ENCODE measurements at places on chromosomes 1 and 21.

GRCh38 chr1:10257851-10258250, 47.5 kb downstream of the KIF1B start:
- no peak for DNase-seq

DNA sequence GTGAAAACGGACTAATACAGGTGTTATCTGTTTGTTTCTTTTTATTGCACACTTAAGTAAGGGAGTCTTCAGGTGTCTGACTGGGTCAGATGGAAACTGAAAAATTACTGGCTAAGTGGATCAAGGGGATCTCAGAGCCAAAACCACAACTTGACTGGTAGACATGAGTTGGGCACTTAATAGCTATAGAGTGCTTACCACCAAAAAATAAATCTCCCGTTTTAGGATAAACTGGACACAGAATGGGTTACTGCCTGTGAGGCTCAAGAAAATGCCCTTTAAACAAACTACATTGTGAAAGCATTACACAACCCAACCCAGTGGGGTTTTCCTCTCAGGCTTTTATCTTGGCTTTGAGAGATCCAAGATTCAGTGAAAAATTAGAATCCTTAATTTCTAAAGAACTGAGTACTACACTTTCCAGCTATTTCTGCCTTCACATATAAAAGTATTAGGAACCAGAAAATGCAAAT, 134.0 kb upstream of the LYPLAL1 start:
- DNase-seq: no peak

DNA sequence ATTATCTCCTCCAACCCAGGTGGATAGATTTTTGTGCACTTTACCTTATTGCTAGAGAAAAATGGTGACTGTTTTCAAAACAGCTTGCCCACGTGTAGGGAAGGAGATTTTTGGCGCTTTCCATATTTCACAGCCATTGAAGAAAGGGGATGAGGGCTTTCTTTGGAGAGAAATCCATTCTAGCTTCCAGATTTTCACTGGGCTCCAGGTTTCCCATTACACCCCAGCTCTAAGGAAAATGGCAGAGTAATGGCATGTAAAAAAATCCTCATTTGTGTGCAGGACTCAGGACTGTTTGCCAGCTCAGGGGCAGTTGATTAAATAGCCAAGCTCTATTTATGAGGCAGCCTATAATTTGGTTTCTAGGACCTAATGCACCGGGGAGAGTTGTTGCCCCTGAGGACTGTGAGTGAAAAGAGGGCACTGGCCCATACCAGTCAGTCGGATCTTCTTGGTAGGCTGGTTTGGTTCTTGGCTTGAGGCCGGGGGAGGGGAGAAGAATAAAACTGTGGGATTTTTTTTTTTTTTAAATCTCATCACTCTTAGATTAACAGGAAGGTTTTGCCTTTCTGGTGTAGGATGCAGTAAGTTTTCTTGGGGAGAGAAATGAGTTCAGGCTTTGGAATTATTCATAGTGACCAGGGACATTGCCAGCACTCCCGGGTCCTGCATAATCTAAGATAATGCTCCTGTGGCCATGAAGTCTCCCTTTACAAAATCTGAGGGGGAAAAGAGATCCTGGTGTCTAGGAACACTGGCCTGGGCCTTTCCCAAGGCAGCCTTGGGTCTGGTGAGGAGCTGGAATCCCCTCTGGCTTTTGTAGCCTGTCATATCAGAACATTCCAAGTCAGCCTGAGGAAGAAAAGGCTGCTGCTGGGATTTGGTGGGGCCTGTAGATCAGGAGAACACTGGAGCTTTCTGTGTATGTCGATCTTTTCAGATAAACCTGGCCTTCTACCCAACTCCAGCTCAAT, 1.9 kb upstream of the ARID1A start:
- DNase-seq: no peak

GRCh38 chr1:242011894-242012660, 13.2 kb upstream of the MAP1LC3C start:
- peak; percentile 42 for DNase-seq

DNA sequence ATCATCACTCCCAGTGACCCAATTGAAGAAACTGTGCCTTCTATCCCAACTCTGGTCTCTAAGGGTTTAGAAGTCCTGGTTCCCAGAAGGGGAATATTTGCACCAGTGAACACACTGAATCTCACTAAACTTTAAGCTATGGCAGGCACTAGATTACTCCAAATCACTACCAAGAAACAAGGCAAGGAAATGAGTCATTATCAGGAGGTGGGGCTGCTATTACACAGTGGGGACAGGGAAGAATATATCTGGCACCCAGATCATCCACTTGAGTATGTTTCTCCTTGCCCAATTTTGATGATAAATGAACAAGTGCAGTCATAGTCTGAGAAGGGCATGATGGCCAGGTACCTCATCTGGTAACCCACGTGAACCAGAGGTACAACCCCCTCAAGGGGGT, 7.0 kb downstream of the MRPL9 start:
- peak; percentile 68 for DNase-seq

DNA sequence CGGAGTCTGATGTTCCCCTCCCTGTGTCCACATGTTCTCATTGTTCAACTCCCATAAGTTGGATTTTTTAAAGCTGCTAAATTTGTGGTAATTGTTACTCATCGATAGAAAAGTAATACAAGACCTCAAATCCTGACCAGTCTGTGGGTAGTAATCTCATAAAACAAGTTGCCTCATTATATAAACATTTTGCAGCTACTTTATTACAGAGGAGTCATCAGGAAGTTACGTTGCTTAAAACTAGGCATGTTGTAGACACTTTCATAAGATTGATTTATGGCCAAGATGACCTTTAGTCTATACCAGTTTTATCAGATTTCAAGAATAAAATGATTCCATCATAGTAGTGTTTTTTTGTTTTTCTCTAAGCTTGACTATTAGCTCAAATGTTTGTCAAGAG, 208.8 kb downstream of the GIPC2 start:
- DNase-seq: peak; percentile 59

- no peak for DNase-seq
Observed at GRCh38 chr1:31122101-31122735, 56.7 kb upstream of the PUM1 start.

- DNase-seq: peak; percentile 96
Observed at GRCh38 chr1:156920233-156921052, at the start of gene LRRC71. Gene LRRC71, plus strand, starts transcription at chr1:156920632. Its CDS starts 172 bp downstream, at chr1:156920804.

GRCh38 chr1:11059155-11059967, 457 bp downstream of the SRM start:
- no peak for DNase-seq

DNA sequence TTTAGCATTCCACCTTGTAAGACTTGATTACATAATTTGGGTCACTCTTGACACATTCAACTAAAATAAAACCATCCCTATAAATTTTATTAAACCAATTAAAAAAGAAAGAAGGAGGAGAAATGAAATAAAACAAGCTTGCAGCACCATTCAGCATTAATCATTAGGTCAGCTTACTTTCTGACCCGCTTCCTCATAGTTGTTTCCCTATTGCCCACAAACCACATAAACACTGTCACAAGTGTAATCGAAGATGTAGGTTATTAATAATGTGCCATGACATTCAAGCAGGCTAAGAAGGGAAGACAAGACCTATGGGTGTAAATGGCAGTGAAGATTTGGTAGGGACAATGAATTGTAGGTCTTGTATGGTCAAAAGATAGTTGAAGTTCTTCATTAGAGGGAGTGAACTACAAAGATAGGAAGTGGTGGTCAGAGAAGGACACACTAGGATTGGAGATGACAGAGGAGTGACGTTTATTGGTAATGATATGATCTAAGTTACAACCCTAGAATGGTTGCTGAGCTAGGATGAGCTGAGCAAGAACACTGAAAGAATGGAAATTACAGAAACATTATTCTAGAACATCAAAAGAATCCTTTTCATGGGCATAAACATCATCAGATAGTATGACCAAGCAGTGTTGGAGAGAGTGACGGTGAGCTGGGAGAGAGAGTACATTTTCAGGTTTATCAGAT, 231.5 kb downstream of the KCNT2 start:
- DNase-seq: no peak

GRCh38 chr1:21673277-21673780, 4.2 kb upstream of the RAP1GAP start:
- DNase-seq: peak; percentile 88

GRCh38 chr1:116133696-116134475, 22.7 kb downstream of the MAB21L3 start:
- no peak for DNase-seq

- DNase-seq: no peak
Observed at GRCh38 chr1:17067465-17068240, 13.8 kb upstream of the SDHB start.

- no peak for DNase-seq
Observed at GRCh38 chr1:160608057-160608456, 28.8 kb upstream of the CD84 start.

DNA sequence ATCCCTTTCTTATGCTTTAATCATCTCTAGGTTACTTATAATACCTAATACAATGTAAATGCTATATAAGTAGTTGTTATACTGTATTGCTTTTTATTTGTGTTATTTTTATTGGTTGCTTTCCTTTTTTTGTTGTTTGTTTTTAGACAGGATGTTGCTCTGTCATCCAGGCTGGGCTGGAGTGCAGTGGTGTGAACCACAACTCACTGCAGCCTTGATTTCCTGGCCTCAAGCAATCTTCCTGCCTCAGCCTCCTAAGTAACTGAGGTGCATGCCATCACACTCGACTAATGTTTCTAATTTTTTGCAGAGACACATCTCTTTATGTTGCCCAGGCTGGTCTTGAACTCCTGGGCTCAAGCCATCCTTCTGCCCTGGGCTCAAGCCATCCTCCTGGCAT, 26.9 kb downstream of the KRTAP19-8 start:
- no peak for DNase-seq

DNA sequence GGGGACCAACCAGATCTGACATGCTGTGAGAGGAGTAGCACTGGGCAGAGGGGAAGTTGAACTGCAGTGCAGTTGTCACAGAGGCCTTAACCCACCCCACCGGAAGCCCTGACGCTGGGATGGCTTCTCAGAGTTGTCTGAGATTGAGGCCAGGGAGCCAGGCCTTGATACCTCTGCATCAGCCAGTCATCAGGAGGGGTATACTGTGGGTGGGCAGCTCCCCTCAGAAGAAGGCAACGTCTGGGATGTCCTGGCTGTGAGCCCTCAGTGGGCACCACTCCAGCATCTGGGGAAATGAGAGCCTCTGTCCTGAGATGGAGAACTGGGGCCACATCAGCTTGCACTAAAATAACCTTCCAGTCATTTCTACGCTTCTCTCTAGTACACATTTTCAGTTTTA, 47.9 kb upstream of the BCAR3 start:
- DNase-seq: no peak

DNA sequence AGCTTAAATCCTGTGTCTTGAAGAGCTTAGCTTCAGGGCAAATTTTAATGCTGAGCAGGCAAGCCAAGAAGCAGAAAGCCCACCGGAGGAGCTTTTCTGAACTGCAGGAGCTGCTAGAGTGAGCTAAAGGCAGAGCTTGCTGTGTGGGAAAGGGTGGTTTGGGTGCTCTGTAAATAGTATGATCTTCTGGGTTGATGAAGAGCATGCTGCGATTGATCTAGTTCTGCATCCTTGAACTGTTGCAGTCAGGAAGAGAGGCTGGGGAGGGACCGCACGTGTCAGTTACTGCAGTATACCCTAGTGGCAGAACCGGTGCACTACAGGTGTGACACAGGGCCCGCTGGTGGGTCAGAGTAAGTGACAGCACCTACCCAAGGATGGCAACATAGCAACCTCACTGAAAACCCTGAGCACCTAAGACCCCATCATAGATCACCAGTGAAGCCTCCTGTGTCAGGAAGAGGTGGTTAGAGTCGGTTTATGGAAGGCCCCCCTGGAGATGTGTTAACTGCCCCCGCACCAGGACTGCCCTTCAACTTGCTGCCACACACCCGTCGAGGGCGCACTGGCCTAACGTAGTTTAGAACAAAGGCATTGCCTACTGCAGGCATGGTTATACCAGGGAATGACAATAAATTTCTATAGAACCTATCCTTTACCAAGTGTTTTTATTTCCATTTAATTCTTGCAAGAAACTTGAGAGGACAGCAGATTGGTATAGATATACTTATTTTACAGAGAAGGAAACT, 146.0 kb upstream of the KIAA0040 start:
- DNase-seq: no peak

DNA sequence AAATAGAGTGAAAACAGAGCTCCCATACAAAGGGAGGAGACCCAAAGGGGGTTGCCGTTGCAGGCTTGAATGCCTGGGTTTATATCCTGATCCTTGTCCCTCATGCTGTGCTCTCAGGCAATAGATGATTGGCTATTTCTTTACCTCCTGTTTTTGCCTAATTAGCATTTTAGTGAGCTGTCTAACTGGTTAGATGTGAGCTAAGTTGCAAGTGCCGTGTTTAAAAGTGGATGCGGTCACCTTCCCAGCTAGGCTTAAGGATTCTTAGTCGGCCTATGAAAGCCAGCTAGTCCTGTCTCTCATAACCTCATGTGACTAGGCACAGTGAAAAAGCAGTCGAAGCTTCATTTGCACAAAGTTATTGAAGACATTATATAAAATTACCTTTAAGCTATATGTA, 356.7 kb upstream of the TMPRSS15 start:
- no peak for DNase-seq

DNA sequence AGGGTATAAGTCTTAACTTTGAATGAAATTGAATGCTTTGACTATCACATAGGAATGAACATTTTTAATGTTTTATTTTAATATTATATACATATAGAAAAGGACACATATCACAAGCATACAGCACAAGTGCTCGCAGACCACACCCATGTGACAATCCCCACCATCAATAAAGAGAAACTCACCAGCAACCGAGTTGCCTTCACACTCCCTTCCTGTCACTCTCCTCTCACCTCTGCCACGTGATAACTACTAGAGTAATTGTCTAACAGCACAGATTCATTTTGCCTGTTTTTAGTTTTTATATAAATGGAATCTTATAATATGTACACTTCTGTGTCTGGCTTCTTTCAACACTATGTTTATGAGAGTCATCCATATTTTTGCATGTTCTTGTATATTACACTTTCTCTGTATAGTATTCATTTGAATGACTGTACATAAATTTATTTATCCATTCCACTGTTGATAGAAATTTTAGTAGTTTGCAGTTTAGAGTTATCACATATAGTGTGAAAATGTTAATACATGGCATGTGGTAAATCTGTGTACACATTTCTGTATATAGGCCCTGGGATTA, 304.9 kb upstream of the DUSP10 start:
- no peak for DNase-seq

- no peak for DNase-seq
Observed at GRCh38 chr1:30808067-30808662, 50.6 kb upstream of the LAPTM5 start.

Data from AG08395 (cell line).